ENCODE measurements at places on chromosomes 4 and X.
A peak's percentile ranks its signal among the peaks of the same experiment; 100 is the strongest.

GRCh38 chr4:2834001-2834921, 9.4 kb upstream of the ADD1 start:
- H3K27ac ChIP-seq, result no peak overlapping the region
- H3K4me3 ChIP-seq, result no peak overlapping the region
- DNase-seq, result peak; percentile 68
- H3K4me1 ChIP-seq, result peaks cover 22% of the 10 kb centered on the region
- peaks cover 12% of the 10 kb centered on the region for H3K36me3 ChIP-seq
- H3K27me3 ChIP-seq, result no peaks in the 10 kb centered on the region

GRCh38 chr4:98688411-98689290, 30.2 kb upstream of the TSPAN5 start:
- H3K27ac ChIP-seq, result no peak overlapping the region
- H3K36me3 ChIP-seq, result no peaks in the 10 kb centered on the region
- H3K4me1 ChIP-seq, result peaks cover 13% of the 10 kb centered on the region
- H3K4me3 ChIP-seq, result no peak overlapping the region

DNA sequence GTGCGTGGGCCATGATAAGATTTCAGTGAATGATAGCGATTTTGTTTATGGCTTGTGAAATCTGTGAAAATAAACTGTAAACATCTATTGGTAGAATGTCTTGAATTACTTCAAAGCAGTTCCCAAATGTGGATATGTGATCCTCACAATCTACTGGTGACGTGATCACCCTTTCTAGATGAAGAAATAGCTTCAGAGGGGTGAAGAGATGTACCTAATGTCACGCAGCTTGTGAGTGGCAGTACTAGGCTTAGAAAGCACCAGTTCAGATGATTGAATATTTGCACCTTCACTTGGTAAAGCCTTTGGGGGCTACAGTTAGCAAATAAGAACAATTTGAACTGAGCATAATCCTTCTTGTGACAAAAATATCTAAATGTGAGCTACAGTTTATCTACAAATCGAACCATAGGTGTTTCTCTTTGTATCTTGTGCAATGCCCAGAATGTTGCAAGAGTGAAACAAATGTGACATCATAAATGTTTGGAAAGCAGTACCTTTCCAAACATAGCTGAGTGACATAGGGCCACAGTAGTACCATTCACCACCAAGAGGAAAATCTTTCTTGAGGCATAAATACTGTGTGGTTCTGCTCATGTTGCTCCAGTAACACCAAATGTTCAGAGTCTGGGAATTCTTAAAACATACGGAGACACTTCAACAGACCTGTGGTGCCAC, 14.2 kb downstream of the PAK3 start:
- H3K4me3 ChIP-seq, result no peak overlapping the region
- no peaks in the 10 kb centered on the region for H3K27me3 ChIP-seq
- DNase-seq, result no peak

GRCh38 chrX:19403696-19404095, 60.0 kb downstream of the PDHA1 start:
- H3K27me3 ChIP-seq, result peaks cover 3% of the 10 kb centered on the region
- H3K4me1 ChIP-seq, result no peaks in the 10 kb centered on the region
- no peak overlapping the region for H3K4me3 ChIP-seq
- no peak overlapping the region for H3K27ac ChIP-seq
- DNase-seq, result no peak

GRCh38 chr4:72546456-72546855, 22.6 kb downstream of the ADAMTS3 start:
- H3K36me3 ChIP-seq, result peaks cover 1% of the 10 kb centered on the region
- H3K4me3 ChIP-seq, result no peak overlapping the region
- DNase-seq, result no peak
- no peaks in the 10 kb centered on the region for H3K27me3 ChIP-seq
- no peaks in the 10 kb centered on the region for H3K4me1 ChIP-seq

DNA sequence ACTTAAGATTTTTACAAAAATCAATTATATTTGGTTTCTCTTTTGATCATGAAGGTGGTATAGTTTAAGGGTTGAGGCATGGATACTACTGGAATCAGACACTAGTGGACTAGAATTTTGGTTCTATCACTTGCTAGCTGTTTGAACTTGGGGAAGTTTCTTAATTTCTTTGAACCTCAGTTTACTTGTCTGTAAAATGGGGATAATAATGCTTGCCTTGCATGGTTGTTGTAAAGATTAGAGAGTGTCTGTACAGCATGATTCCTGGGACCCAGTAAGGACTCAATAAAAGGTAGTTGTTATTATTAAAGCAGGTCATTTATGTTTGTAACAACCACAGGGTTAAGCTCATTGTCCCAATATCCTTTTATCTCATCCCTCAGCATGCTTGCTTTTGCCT, 36.0 kb downstream of the TMEM164 start:
- H3K27me3 ChIP-seq, result no peaks in the 10 kb centered on the region
- H3K27ac ChIP-seq, result no peak overlapping the region
- H3K4me1 ChIP-seq, result peaks cover 6% of the 10 kb centered on the region
- no peak overlapping the region for H3K4me3 ChIP-seq
- no peaks in the 10 kb centered on the region for H3K36me3 ChIP-seq

GRCh38 chr4:20882500-20882899, 182.2 kb downstream of the PACRGL start:
- peaks cover 1% of the 10 kb centered on the region for H3K36me3 ChIP-seq
- H3K4me1 ChIP-seq, result no peaks in the 10 kb centered on the region
- DNase-seq, result no peak
- no peak overlapping the region for H3K27ac ChIP-seq
- peaks cover 7% of the 10 kb centered on the region for H3K27me3 ChIP-seq

DNA sequence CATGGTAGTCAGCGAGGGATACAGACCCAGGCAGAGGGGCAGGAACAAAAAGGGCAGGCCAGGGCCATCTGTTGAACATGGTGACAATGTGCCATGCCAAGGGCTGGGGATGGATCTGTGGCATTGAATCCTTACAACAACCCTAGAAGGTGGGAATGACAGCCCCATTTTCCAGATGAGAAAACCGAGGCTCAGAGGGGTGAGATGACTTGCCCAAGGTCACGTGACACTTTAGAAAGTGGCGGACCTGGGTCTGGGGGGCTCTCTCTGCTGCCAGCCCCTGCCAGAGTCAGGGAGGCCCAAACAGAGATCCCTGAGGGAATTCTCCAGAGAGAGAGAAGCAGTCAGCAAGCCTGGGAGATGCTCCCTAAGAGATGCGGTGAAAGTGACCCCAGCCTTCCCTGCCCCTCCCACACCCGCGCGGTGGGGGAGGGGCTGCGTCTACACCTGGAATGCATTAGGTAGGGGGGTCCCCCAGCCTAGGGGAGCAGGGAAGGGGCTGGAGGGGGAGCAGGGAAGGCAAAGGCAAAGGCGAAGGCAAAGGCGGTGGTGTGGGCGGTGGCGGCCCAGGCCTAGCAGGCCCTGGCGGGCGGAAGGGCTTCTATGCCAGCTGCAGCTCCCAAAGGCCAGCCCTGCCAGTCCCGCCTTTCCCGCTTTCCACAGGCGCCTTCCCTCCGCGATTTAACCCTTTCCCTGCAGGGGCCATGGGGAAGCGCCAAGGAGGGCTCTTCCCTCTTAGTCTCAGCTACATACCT, 13.0 kb downstream of the FGD1 start:
- H3K4me1 ChIP-seq, result peaks cover 44% of the 10 kb centered on the region
- no peaks in the 10 kb centered on the region for H3K36me3 ChIP-seq
- peak overlapping the region; percentile 53 for H3K27ac ChIP-seq
- DNase-seq, result no peak
- H3K27me3 ChIP-seq, result no peaks in the 10 kb centered on the region

GRCh38 chr4:1360423-1361283, 13.6 kb downstream of the UVSSA start:
- no peak overlapping the region for H3K27ac ChIP-seq
- H3K27me3 ChIP-seq, result no peaks in the 10 kb centered on the region
- no peak for DNase-seq
- no peak overlapping the region for H3K4me3 ChIP-seq
- H3K36me3 ChIP-seq, result peaks cover 7% of the 10 kb centered on the region

GRCh38 chr4:36328130-36328529, 46.7 kb downstream of the DTHD1 start:
- H3K27ac ChIP-seq, result no peak overlapping the region
- no peaks in the 10 kb centered on the region for H3K27me3 ChIP-seq
- H3K4me3 ChIP-seq, result no peak overlapping the region
- H3K36me3 ChIP-seq, result no peaks in the 10 kb centered on the region
- DNase-seq, result no peak

- peaks cover 19% of the 10 kb centered on the region for H3K4me1 ChIP-seq
- H3K27me3 ChIP-seq, result peaks cover 25% of the 10 kb centered on the region
- no peak for DNase-seq
- H3K27ac ChIP-seq, result no peak overlapping the region
- no peaks in the 10 kb centered on the region for H3K36me3 ChIP-seq
- H3K4me3 ChIP-seq, result no peak overlapping the region
These were observed 103.6 kb downstream of the HPGD start for GRCh38 chr4:174418640-174419212.
